Skeletal muscle cell (primary cell): ENCODE measurements at places on chromosomes 7 and 10.

GRCh38 chr10:16890691-16891090 is 73.5 kb upstream of the RSU1 start:
- DNase-seq = no peak

GRCh38 chr10:95865814-95866466 is 41.8 kb upstream of the CC2D2B start:
- no peak for DNase-seq

DNA sequence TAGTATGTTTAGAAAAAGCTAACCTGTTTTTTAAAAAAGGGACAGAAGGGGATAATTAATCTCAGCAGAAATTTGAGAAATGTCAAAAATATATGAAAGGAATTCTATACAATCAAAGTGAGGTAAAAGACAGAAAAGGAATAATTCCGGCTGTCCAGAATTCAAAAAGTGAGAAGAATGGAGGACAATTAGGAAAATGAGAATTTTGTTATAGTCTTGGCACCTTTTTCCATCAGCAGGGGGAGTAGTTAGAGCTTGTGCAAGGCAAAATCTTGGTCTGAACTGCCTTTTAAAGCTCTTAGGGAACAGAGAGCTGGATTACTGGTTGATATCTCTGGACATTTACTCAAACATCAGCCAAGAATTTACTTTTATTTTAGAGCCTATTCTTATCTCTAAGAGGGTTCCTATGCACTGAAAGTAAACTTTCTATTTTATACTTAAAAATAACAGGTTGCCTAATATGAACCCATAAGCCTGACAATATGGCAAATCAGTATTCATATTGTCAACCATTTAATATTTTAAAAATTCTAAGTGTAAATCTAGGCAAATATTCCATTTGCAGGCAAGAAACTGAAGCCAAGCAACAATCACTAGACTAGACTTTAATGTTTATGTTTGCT is 185.6 kb downstream of the ANK3 start:
- DNase-seq = no peak

GRCh38 chr10:103710490-103710889 is 144.9 kb downstream of the SH3PXD2A start:
- DNase-seq = no peak

DNA sequence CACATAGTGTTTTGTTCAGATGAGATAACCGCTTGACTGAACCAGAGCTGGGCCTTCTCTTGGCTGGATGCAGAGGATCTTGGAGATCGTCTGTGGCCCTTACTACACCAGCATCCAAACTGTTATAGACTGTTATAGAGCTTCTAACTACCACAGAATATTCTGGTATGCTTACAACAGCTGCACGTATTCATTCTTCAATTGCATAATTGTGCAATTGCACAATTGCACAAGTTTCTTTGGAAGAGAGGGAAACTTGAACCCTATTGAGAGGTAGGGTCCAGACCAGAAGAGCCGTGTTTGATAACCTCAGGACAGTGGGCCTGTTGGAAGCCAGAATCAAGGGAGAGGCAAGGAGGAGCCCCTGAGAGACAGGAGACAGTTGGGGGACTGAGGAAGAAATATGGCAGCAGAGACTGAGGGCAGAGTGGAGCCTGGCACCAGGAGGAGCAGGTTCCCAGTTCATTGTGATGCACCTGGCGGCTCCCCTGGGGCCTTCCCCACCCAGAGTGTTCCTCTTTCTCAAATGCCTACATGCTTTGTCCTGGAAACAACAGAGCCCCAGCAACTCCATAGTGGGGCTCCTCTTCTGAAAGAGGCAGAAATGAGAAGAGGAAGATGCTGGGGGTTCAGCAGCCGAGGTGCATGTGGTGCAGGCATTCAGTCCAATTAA is 64.1 kb downstream of the PTPRZ1 start:
- no peak for DNase-seq

DNA sequence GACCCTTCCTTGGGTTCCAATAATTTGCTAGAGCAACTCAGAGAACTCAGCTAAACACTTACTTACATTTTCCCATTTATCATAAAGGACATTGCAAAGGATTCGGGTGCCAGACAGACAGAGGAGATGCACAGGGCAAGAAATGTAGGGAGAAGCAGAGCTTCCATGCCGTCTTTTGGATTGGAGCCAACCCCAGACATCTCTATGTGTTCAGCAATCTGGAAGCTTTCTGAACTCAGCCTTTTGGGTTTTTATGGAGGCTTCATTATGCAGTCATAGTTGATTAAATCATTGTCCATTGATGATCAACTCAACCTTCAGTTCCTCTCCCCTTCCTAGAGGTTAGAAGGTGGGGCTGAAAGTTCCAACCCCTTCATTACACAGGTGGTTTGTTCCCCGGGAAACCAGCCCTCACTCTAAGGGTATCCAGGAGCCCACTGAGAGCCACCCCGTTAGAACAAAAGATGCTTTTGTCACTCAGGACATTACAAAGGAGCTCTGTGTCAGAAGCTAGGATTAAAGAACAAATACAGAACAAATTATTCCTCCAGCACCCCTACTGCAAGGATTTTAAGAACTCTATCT is 211.9 kb upstream of the VSTM2A start:
- no peak for DNase-seq

DNA sequence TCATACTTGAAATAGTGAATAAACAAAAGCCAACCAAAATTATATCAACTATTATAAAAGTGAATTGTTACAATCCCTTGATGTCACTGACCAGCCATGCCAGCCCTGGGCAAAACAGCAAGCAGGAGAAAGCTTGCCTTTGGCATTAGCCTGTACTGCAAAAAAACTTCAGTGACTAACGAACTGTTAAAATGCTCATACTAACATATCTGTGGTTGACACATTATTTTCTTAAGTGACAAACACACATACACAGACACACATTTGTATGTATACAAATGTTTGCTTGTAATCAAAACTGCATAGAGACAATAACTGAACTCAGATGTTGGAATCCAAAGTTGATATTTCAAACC is 29.5 kb downstream of the CHCHD3 start:
- DNase-seq = no peak

DNA sequence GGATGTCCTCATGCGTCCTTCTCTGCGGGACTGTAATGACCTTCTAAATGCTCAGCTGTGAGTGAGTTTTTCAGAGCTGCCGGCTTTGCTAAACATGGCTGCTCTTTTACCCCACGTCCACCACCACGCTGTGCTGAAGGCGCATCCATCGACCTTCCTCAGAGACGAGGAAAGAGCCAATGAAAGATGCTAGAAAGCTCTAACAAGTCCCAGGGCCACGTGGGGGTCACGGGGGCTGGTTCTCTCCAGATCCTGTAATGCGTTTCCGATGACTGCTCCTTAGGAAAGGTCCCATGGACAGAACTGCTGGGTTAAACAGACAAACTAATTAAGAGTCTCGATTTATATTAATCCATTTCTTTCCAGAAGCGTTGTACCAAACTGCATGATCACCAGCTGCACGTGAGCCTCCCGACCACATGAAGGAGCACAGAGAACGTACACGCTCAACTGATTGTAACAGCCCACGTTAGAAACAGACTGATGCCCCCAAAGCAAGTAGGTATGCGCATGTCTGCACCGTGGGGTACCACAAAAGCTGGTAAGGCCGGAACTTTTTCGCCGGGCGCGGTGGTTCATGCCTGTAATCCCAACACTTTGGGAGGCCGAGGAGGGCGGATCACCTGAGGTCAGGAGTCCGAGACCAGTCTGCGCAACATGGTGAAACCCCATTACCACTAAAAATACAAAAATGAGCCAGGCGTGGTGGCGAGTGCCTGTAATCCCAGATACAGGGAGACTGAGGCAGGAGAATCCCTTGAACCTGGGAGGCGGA is 109.6 kb downstream of the TCERG1L start:
- no peak for DNase-seq

DNA sequence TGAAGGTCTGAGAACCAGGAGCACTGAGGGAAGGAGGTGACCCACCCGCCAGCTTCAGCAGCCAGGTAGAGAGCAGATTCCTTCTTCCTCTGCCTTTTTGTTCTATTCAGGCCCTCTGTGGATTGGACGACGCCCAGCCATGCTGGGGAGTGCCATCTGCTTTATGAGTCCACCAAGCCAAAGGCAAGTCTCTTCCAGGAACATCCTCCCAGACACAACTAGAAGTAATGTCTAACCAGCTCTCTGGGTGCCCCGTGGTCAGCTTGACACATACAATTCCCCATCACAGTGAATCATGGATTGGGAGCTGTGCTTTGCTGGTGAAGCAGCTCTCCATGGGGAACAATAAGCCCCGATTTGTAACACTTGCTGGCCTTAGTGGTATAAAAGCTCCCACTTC is 125.2 kb downstream of the CCDC3 start:
- DNase-seq = no peak

- DNase-seq = no peak
Measured at GRCh38 chr7:84256571-84256971, 62.0 kb upstream of the SEMA3A start.

- DNase-seq = no peak
Measured at GRCh38 chr7:24692592-24692991, 64.7 kb downstream of the GSDME start.

DNA sequence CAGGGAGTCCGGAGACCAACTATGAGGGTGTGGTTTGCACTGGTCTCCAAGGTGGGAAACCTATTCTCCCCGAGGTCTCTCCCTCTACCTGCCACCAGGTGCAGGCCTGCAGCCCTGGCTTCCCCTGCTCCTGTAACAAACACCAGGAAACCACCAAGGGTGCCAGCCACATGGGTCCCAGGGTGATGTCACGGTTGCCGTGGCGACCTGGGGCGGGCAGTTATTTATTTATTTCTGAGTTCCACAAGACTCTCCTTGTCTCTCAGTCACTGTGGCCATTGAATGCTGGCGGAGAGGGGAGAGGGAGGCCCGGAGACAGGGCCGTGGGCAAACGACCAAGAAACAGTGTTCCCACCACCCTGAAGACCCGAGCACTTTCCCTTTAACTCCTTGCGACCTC is 27.0 kb downstream of the MMD2 start:
- DNase-seq = no peak

GRCh38 chr10:69934768-69935167 is 117.9 kb upstream of the MACROH2A2 start:
- DNase-seq = no peak
